Naive thymus-derived CD8-positive, alpha-beta T cell (primary cell): ENCODE measurements at places on chromosomes 5 and 9. TPM values are rescaled to one million over a fixed set of nuclear protein-coding genes. Genes with fewer than 3 reads are reported as not detected.

Gene ST8SIA4
- polyA plus RNA-seq: 9.8 TPM

Gene TMEM215
- not detected for polyA plus RNA-seq

Gene TCF7
- 328 TPM for polyA plus RNA-seq

Gene PLCXD3
- not detected for polyA plus RNA-seq
